NCI-H1436 (cell line): ENCODE measurements at places on chromosomes 1 and 21.

DNA sequence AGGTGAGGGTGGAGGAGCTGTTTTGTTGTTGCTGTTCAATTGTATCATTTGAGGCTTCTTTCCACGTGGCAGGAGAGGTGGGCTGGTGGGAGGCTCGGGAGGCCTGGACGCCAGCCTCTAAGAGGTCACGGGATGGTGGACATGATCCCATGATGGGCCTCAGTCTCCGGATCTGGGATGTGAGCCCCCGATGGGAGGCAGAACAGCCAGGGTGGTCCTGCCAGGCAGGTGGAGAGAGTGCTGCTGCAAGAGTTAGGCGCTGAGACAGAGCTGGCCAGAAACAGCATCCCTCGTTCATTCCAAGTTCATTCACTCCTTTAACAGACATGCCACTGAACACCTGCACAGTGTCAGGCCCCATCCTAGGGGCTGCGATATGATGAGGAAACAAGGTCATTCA is 41.1 kb upstream of the POU3F1 start:
- no peak for DNase-seq

- peak; percentile 5 for DNase-seq
Observed at GRCh38 chr1:110829955-110830553, 42.9 kb upstream of the CD53 start.

DNA sequence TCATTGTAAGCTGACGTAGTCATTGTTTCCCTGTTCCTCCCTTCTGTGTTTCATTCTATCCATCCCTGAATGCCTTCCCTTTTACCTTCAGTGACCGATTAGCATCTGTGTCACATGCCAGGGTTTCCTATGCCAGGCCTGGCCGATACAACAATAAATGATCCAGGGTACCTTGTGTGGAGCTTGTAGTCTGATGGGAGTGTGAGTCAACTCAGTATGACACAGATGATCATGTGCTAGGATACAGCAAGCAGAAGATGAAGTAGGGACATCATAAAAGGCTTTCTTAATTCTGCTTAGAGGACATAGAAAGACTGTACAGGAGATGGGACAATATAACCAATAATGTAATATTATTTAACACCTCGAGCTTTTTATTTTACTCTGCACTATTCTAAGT is 164.1 kb upstream of the C8B start:
- no peak for DNase-seq

GRCh38 chr21:46472246-46472645 is 13.6 kb downstream of the DIP2A start:
- DNase-seq: no peak
